ENCODE measurements at places on chromosomes 13 and 19. TPM values are rescaled to one million over a fixed set of nuclear protein-coding genes. Genes with fewer than 3 reads are reported as not detected.

The OR7D2 gene
- polyA plus RNA-seq = 0.09 TPM

The ZNF296 gene
- 2.1 TPM for polyA plus RNA-seq

The TUBA3C gene
- not detected for polyA plus RNA-seq

The NKPD1 gene
- polyA plus RNA-seq = 0.31 TPM

The LYPD4 gene
- polyA plus RNA-seq = not detected

The EPN1 gene
- polyA plus RNA-seq = 173 TPM

The DPF1 gene
- 2.9 TPM for polyA plus RNA-seq

The ZNF497 gene
- 7.1 TPM for polyA plus RNA-seq

The HDGFL2 gene
- polyA plus RNA-seq = 89.2 TPM

Data from renal pelvis (tissue), 12 donors.